ENCODE measurements at places on chromosomes 2 and 18.

- no peak for DNase-seq
Measured at GRCh38 chr2:202609381-202610145, 25.2 kb upstream of the FAM117B start.

- DNase-seq = no peak
Measured at GRCh38 chr2:240839152-240840143, 19.4 kb upstream of the KIF1A start.

- no peak for DNase-seq
Measured at GRCh38 chr18:58209326-58209725, 165.3 kb downstream of the NEDD4L start.

DNA sequence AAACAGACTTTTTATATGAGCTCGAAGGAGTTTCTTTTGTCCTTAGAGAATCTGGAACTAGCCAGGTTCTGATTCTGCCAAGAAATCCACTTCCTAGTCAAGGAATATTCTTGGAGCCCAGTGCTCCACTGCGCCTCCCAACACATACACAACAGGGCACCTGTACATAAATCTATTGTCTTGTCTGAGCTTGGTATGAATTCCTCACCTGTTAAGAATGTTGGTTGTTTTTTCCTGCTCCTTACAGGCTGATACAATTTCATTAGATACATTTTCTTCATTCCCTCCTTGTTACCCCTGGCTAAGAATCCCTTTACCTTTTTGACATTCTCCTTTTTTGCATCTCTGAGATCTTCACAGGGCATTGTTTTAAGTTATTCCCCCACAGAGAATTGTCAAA, 56.0 kb upstream of the FZD7 start:
- no peak for DNase-seq

DNA sequence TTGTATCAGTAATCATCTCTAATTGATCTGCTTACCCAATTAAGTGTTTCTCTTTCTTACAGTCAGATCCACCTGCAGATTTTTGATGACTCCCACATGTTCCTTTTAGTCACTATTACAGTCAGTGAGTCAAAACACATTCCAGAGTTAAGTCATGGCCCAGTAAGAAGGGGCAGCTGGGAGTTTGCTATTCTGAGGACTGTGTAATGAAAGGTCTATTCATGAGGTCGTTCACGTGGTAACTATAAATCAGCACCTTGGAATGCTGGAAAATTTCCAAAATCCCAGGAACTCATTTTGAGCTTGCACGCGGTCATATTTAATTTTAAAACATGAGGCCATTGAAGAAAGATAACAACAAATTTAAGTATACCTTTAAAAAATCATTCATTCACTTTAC, 252.5 kb downstream of the XIRP2 start:
- no peak for DNase-seq

DNA sequence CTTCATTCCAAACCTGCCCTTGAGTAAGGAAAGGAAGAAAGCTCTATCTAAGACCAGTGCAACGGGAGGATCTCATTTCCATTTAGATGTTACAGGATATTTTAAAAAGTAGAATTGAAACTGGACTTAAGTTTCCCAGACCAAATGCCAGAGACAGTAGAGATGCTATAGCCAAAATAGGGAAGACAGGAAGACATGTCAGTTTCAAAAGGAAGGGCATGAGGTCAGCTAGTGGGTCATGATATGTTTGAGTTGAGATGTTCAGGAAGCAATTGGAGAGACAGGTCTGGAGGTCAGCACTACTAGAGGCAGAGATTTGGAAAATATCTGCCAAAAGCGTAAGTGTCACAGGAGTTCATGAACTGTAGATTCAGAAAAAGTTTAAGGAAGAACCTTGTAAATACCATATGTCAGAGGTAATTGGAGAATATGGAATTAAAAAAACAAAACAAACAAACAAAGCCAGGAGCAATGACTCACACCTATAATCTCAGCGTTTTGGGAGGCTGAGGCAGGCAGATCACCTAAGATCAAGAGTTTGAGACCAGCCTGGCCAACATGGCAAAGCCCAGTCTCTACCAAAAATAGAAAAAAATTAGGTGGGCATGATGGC, 50.8 kb downstream of the EPHA4 start:
- no peak for DNase-seq

DNA sequence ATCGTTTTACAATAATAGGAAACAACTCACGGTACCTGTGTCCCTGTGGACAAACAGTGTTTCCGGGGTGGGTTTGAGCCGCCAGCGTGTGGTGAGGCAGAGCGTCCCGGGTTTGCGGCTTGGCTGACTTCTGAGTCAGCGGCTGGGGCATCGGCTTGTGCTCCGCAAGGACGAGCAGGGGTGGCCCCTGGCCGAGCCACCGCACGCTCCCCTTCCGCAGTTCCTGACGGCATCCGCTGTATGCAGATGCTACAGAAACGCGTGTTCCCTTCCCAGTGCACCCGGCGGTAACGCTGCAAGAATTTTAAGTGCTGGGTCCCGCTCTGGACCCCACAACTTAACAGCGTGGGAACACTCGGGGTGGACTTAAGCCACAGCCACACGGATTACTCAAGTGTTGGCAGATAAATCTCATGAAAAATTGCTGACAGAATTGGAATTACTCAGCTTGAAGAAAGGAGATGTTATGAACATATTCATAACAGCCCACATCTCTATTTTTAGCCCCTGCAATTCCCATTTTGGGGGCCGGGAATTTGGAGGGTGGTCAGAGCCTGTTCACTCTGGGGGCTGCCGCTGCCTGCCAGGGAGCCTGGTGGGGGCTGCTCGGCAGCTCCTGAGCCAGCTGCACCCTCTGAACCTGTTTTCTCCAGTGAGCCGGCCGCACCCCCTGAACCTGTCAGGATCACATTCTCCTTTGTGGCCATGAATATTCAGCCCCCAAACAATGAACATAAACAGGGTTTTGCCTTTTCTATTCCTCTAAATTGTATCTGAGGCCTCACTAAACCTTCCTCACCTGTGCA, 12.6 kb upstream of the KCNG2 start:
- no peak for DNase-seq

DNA sequence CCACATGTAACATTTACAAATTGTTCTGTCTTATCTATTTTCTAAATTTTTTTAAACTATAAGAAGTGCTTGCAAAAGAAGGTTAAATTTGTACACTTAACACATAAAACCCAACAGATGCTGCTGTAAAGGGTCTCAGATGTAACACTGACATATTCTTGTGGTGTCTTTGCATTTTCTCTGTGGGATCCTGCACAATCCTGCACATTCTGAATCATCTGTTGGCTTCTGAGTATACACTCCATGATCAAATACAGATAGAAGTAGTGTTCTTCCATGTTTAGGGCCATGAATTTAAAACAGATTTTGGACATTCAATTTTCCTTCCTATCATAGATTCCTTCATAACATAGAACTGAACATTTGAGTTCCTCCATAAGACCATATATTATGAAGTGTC, 89.0 kb downstream of the SPRED2 start:
- DNase-seq = no peak

DNA sequence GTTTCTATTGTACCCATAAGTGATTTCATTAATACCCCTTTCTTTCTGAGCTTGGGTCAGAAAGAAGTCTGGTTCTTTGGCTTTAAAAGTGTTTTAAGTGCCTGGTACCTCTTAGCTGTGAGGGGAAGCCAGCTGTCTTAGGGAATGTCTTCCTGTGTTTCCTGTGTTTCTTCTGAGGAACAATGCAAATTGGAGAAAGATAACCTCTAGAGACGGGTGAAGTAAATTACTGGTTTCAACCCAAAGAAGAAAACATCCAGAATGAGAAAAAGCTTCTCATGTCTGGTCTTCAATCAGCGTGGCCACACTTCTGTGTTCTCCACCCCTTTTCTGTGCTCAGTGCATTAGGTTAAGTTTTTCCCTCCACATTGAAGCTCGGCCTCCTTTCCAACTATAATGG, 10.2 kb upstream of the CHN1 start:
- no peak for DNase-seq

- no peak for DNase-seq
Measured at GRCh38 chr2:184756885-184757284, 158.6 kb downstream of the ZNF804A start.

- DNase-seq = no peak
Measured at GRCh38 chr18:44309185-44309584, 371.5 kb upstream of the SETBP1 start.

DNA sequence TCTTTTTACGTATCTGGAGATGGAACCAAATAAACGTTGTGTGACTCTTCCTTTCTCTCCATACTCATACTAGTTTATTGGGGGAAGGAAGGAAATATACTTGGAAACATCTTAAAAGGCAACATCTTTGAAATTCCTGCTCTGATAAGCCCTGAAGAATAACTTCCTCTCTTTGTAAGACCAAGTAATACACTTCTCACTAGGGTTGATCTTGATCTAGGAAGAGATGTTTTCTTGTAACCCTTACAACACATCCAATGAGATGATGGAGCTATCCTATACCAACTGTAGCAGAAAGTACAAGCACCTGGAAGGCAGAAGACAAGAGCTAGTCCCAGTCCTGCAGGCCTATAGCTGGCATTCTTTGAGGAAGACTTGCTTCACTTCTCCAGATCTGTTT, 2.0 kb downstream of the ANKRD44 start:
- no peak for DNase-seq

DNA sequence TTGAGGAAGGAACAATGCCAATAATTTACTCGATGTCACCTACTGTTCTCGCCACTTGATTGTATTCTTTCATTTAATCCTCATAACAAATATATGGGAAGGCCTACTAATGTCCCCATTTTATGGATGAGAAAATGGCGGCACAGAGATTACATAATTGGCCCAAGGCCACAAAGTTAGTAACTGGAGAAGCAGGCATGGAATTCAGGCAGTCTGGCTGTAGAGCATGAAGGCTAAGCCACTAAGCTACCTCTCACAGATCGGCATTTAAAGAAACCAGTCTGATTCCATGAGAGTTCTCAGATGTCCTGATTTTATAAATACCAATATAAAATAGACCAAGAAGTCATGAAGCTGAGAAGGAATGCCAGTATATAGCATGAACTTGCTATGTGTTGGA, 121.8 kb upstream of the EPAS1 start:
- DNase-seq = no peak

DNA sequence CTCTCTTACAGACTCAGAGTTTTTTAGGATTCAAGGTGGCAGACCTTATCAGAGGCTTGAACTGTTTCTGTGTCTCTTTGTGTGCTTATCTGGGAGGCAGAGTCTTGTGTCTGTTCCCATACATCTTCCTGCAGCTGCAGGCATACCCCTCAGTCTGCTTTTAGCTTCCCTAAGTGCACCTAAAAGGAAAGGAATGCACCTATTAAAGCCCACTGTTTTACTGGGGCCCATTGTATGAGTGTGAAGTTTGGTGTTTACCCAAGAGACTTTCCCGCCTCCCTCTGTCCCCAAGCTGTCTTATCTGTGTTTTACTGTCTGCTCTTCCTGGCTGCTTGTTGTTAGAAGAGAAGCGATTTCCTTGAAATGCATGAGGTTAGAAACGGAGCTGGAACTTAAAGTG, 1757.3 kb upstream of the PIK3C3 start:
- DNase-seq = no peak

DNA sequence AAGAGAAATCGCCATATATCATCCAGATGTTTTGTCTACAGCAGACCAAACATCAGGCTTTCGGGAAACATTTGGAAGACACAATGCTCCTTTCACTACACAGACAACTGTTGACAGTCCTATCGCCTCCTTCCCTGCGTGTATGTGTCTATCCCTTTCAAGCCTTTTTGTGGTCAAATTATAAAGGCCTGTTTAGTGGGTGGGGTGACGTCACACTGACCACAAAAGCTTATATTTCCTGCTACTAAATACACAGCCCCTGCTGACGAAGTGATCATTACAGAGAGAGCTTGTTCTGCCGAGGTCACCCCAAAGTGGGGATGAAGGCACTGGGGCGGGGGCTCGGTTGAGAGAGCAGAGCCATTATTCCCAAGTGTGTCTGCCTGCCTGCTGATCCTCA, 302.7 kb upstream of the TNP1 start:
- peak; percentile 92 for DNase-seq

GRCh38 chr2:237647176-237648015, 20.0 kb downstream of the LRRFIP1 start:
- DNase-seq = no peak

DNA sequence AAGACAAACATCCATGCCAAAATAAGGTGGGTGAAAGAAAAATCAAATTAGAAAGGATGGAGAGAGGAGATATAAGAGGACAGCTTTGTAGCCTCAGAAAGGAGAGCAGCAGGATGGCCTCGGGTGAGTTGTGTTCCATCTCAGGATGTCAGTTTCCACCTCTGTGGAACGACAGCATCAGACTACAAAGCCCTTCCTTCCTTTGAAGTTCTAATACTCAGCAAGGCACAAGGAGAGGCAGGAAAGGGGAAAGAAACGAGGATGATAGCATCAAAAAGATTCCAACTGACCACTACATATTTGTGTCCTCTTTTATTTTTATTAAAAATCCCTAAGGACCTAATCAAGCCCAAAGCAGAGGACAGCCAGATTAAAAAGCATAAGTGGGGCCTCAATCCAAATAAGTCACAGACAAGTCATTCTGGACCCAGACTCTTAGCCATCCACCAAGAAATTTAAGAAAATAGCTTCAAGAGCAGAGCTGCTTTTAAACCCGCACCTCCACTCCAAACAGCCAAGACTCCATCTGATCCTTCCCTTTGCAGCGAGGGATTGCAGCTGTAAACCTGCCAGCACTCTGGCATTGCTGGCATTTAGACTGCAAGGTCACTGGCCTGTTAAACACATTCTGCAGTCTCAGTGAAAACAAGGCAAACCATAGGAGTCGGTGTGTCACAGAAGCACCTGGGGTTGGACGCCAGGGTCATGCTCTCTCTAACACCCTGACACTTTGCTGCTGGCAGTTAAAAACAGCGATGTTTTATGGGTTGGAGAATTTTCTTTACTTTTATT, 314.5 kb upstream of the CHAC2 start:
- DNase-seq = peak; percentile 9

DNA sequence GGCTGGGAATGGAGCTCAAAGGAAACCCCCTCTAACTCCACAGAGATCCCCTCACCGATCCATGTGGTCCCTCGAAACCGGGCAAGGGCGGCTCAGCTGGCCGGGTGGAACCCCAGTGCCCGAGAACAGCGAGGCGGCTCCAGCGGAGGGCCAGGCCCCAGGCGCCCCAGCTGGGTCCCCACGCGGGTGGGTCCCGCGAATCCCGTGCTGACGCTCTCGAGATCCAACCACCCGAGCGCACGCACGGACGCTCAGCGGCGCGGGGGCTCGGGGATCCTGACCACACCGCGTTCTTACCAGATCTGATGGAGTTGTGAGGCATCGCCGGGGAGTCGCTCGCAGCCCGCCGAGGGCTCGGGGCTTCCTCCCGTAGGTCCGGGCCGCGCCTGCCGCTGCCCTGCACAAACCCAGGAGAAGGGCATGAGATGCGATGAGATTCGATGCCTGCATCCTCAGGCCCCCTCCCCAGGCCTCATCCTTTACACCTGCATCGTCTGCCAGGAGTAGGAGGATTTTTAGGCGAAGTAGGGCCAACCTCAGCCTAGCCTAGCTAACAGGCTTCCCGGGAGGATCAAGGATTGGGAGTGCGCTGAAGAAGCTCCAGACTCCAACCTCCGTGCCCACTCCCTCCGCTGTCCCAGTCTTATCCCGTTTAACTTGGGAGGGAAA, 514 bp downstream of the PAX8 start:
- no peak for DNase-seq
